Hematopoietic multipotent progenitor cell treated with erythropoietin and hydrocortisone succinate and interleukin-3 and kit ligand, for 17 days (in vitro differentiated cells): ENCODE measurements at places on chromosomes 2 and 18.

GRCh38 chr18:79118797-79119196 lies 49.6 kb downstream of the ATP9B start:
- DNase-seq = no peak

DNA sequence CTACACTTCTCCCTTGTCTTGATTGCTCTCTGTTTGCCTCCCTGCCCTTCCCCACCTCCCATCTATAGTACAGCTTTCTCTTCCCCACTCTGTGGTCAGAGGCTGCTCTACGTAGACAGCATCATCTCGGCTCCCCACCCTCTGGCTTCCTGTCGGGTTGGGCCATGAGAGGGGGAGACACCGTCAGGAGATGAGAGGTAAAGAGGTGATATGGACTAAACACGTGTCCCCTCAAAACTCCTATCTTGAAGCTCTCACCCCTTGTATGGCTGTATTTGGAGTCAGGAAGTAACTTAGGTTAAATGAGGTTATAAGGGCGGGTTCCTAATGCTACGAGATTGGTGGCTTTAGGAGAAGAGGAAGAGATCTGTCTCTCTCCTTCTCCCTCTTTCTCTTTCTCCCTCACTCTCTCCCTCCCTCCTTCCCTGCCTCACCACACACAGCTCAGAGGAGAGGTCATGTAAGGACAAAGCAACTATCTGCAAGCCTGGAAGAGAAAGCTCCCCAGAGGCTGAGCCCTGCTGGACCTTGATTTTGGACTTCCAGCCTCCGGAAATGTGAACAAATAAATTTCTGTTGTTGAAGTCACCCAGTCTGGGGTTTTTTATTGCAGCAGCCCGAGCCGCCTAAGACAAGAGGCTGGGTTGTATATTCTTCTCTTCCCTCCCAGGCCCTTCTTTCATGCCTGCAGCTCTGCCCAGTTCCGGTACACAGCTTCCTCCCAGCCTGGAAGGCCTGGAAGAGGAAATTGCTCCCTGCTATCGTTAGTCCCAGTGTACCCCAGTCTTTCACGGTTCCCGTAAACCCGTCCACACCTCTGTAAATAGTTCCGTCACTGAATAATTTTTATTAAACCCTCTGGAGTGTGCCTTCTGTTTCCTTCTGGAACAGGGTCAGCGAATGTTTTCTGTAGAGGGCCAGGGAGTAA lies 138.0 kb downstream of the AKAIN1 start:
- no peak for DNase-seq

DNA sequence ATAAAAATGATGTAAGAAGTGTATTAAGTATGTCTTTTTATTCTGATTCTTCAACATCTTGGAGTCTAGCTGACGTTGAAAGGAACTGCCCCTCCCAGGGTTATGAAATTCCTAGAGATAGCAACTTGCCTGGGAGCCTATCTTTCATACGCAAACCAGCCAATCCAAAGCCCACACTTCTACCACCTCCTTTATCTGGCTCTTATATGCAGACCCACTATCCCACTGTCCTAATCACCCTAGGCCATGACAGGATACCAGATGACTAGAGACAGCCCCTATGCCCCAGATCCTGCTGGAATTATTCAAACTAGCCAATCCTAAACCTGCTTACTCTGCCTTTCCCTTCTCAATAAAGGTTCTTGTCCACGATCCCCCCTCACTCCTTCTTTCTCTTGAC lies 11.8 kb upstream of the CDC42EP3 start:
- no peak for DNase-seq

- no peak for DNase-seq
Observed at GRCh38 chr2:138949517-138949916, 169.3 kb upstream of the NXPH2 start.

GRCh38 chr2:15745907-15746702 lies 154.4 kb downstream of the DDX1 start:
- no peak for DNase-seq

GRCh38 chr2:85938456-85938855 lies 49.7 kb upstream of the ST3GAL5 start:
- no peak for DNase-seq
